ENCODE measurements at places on chromosomes 5 and 9.
A peak's percentile ranks its signal among the peaks of the same experiment; 100 is the strongest.

GRCh38 chr5:113546703-113547183, 33.2 kb downstream of the YTHDC2 start:
- DNase-seq, result no peak

- no peak for DNase-seq
These were observed 238.1 kb downstream of the FBXL7 start for GRCh38 chr5:15737871-15738664.

DNA sequence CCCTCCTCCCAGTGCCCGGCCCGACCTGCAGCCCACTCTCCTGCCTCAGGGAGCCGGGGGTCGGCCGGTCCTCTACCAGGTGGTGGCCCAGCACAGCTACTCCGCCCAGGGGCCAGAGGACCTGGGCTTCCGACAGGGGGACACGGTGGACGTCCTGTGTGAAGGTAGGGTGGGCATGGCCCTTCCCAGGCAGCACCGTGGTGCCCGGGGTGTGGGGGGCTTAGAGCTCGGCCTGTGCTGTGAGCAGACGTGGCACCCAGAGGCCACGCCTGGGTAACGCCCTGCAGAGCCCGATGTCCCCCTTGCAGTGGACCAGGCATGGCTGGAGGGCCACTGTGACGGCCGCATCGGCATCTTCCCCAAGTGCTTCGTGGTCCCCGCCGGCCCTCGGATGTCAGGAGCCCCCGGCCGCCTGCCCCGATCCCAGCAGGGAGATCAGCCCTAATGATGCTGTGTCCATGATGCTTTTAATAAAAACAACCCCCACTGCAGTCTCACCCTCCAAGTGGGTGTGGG, 7.2 kb downstream of the ENTPD8 start:
- no peak for DNase-seq

GRCh38 chr9:119781886-119782285, 412.7 kb upstream of the BRINP1 start:
- no peak for DNase-seq

- DNase-seq, result peak; percentile 91
These were observed 9.6 kb downstream of the NDST1 start for GRCh38 chr5:150517272-150518152.

DNA sequence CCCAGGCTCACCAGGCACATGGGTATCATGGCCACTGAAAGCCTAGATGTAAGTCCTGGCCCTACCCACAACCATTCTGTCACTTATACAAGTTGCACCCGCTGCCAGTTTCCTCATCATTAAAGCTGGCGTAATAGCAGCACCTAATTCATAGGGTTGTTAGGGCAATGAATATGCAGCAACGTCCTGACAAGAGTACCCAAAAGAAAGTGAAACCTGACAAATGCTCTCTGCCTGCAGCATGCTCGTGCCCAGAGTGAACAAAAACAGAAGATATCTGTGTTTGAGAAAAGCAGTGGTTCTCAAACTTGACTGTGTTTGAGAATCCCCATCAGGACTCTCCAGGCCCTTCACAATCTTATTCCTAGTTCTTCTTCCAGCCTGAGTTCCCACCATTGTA, 632.4 kb downstream of the SEMA5A start:
- DNase-seq, result no peak

- no peak for DNase-seq
These were observed 63.5 kb downstream of the DUSP1 start for GRCh38 chr5:172707285-172708182.

DNA sequence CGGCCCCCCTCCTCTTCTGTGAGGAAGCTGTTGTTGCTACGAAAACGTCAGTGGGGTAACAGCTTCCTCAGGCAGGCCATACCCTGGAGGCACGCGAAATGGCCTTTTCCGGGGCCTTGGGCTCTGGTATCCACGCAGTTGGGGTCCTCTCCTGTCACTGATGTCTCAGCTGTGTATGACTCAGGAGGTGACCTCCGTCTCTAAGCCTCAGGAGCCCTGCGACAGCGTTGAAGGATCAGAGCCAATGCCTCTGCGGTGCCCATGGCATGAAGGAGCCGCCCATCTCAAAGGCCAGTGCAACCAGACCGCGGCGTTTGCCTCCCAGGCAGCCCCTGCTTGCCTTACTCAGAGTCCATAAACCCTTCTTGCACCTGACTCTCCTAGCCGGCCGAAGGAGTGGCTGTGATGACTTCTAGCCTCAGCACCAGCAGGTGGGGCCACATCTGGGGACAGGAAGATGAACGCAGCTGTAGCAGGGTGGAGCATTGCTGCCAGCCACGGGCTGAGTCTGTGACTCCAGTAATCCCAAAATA, 1.0 kb upstream of the MXD3 start:
- no peak for DNase-seq

DNA sequence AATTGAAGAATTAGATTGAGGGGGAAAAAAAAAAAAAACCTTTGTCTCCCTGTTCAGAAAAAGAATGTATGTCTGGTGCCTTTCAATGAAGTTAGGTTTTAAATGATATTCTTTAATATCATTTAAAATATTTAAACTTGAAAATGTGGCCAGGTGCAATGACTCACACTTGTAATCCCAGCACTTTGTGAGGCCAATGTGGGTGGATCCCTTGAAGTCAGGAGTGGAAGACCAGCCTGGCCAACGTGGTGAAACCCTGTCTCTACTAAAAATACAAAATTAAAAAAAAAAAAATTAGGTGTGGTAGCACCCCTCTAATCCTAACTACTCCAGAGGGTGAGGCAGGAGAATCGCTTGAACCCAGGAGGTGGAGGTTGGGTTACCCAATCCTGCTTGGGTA, 111.1 kb upstream of the RASA1 start:
- no peak for DNase-seq
